ENCODE measurements at places on chromosomes 13 and 19. TPM values are rescaled to one million over a fixed set of nuclear protein-coding genes. Genes with fewer than 3 reads are reported as not detected.
A peak's percentile ranks its signal among the peaks of the same experiment; 100 is the strongest.

DNA sequence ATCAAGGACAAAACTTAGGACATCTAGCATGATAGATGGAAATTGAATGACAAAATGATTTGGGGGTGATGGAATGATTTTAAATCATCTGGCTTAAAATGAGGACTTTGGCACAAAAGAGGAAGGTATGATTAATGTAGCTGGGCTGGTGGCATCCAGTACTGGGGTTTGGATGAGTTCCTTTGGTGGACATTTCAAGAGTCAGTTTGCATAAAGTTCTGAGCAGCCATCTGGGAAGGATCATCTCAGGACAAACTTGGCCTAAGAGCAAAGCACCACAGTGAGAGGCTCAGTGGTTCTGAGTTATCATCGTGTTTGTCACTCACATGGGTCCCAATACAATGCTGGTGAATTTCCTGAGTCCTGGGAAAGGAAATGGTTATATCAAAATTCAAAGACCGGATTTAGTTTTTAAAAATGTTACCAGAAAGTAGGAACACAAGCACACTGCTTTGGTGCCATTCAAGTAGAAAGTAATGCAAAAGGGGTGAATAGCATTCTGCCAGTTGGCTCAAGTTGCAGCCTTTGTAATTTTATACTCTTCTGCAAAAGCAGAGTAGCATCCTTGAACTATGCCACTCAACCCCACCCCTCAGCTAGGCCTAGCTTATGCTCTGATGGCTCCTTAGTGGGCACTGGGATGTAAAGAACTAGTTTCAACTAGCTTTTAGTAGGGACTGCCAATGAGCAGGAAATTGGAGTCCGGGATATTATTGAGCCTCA is 219.0 kb downstream of the COG6 start:
- no peak overlapping the region for H3K27ac ChIP-seq
- no peaks in the 10 kb centered on the region for H3K4me1 ChIP-seq
- H3K27me3 ChIP-seq: no peaks in the 10 kb centered on the region
- no peaks in the 10 kb centered on the region for H3K36me3 ChIP-seq
- DNase-seq: no peak

- H3K4me1 ChIP-seq: peaks cover 92% of the 10 kb centered on the region
- H3K27ac ChIP-seq: peak overlapping the region; percentile 26
- H3K36me3 ChIP-seq: no peaks in the 10 kb centered on the region
- H3K4me3 ChIP-seq: no peak overlapping the region
- H3K27me3 ChIP-seq: no peaks in the 10 kb centered on the region
- peak; percentile 70 for DNase-seq
These were observed 40.8 kb upstream of the ISYNA1 start for GRCh38 chr19:18478545-18479311.

- peaks cover 32% of the 10 kb centered on the region for H3K36me3 ChIP-seq
- H3K27ac ChIP-seq: no peak overlapping the region
- no peak overlapping the region for H3K4me3 ChIP-seq
- peaks cover 46% of the 10 kb centered on the region for H3K4me1 ChIP-seq
- DNase-seq: no peak
These were observed 3.1 kb downstream of the RPS16 start for GRCh38 chr19:39432677-39433025.

DHDH gene
- total RNA-seq: 0.89 TPM

DNA sequence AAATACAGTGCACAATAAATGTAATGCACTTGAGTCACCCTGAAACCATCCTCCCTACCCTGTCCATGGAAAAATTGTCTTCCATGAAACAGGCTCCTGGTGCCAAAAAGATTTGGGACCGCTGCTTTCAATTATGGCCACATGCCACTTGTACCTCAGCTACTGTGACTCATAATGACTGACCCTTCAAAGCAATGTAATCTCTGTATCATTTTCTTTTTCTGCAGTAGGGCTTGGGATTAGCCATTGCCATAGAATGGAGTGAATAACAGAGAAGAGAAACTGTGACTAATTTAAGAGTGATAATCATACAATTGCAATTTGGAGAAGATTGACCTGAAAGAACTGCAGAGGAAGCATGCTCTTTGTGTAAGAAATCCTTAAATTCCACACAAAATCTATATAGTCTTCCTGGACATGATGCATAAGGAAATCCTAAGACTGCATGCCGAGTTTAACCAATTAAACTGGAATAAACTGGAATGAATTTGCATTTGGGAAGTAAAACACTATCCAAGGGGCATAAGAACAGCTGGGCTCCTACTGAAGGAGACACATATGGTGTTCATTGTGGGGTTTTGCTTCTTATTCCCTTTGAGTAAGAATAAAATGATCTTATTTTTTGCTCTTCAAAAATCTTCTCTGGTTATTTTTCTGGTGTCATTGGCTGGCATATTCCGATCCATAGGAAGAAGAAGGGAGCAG is 59.5 kb upstream of the SLC7A1 start:
- no peak for DNase-seq
- no peak overlapping the region for H3K27ac ChIP-seq
- H3K36me3 ChIP-seq: no peaks in the 10 kb centered on the region
- H3K4me1 ChIP-seq: no peaks in the 10 kb centered on the region

- H3K27me3 ChIP-seq: no peaks in the 10 kb centered on the region
- peaks cover 28% of the 10 kb centered on the region for H3K36me3 ChIP-seq
These were observed 9.7 kb upstream of the LENG8 start for GRCh38 chr19:54439174-54439851.

- H3K4me1 ChIP-seq: peaks cover 39% of the 10 kb centered on the region
- no peaks in the 10 kb centered on the region for H3K27me3 ChIP-seq
- H3K4me3 ChIP-seq: no peak overlapping the region
- no peak overlapping the region for H3K27ac ChIP-seq
- no peak for DNase-seq
- H3K36me3 ChIP-seq: no peaks in the 10 kb centered on the region
These were observed 4.6 kb downstream of the FARP1 start for GRCh38 chr13:98147521-98147920.

WDFY2 gene
- total RNA-seq: 1.4 TPM

GRCh38 chr19:14150041-14150769 is 13.8 kb upstream of the ASF1B start:
- H3K27me3 ChIP-seq: no peaks in the 10 kb centered on the region
- peaks cover 2% of the 10 kb centered on the region for H3K36me3 ChIP-seq
- peak overlapping the region; percentile 21 for H3K27ac ChIP-seq
- DNase-seq: peak; percentile 51
- H3K4me1 ChIP-seq: peaks cover 33% of the 10 kb centered on the region

DNA sequence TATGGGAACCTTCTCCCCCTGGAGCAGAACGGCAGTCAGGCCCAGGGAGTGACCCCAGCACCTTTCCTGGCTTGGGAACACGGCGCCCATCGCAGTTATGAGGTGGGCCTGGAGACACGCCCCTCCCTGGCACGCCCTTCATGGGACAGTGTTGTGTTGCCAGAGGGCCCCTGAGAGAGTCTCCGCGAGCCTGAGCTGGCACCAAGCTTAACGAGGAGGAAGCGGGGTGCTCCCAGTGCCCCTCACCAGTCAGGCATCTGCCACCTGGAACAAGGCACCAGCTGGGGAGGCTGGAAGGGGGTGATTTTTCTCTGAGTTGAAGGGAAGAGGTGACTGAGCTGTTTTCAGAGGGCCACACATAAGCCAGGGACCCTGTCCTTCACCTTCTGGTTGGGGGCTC is 180.6 kb downstream of the KDM4B start:
- no peaks in the 10 kb centered on the region for H3K27me3 ChIP-seq
- no peak for DNase-seq
- no peaks in the 10 kb centered on the region for H3K4me1 ChIP-seq

GRCh38 chr13:30745906-30746686 is 10.8 kb downstream of the ALOX5AP start:
- H3K27me3 ChIP-seq: no peaks in the 10 kb centered on the region
- no peak overlapping the region for H3K4me3 ChIP-seq
- H3K36me3 ChIP-seq: no peaks in the 10 kb centered on the region
- peak overlapping the region; percentile 45 for H3K27ac ChIP-seq
- H3K4me1 ChIP-seq: peaks cover 19% of the 10 kb centered on the region

DNA sequence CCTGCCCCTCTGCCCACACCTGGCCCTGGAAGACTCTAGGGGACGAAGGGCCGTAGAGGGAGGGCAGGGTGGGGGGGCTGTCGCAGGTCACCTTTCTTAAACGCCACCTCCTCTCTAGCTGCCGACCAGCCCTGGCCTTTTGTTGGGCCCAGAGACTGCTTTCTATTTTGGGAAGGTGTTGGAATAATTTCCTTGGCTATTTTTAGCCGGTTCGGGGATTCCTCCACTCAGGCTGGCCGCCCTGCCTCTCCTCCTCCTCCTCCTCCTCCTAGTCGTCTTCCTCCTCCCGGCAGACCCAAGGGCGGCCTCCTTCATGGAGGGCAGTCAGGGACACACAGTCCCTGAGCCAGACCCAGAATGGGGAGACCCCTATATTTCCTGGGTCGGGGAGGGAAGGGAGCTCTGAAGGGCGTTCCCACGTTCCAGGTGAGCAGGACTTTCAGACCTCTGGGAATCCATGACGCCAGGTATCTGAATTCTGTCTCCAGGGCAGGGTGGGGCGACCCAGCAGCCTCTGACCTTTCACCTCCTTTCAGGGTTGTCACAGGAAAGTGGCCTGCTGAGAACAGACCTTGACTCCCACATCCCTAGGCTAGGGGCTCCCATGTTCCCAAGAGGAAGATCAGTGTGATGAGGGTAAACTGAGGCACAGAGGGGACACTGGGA is 19.9 kb downstream of the GADD45B start:
- H3K27ac ChIP-seq: peak overlapping the region; percentile 90
- no peak for DNase-seq
- H3K4me3 ChIP-seq: peak overlapping the region; percentile 57

GRCh38 chr13:95038949-95039348 is 262.3 kb downstream of the ABCC4 start:
- no peaks in the 10 kb centered on the region for H3K4me1 ChIP-seq
- no peak overlapping the region for H3K4me3 ChIP-seq
- DNase-seq: no peak
- no peak overlapping the region for H3K27ac ChIP-seq
- peaks cover 5% of the 10 kb centered on the region for H3K36me3 ChIP-seq

DNA sequence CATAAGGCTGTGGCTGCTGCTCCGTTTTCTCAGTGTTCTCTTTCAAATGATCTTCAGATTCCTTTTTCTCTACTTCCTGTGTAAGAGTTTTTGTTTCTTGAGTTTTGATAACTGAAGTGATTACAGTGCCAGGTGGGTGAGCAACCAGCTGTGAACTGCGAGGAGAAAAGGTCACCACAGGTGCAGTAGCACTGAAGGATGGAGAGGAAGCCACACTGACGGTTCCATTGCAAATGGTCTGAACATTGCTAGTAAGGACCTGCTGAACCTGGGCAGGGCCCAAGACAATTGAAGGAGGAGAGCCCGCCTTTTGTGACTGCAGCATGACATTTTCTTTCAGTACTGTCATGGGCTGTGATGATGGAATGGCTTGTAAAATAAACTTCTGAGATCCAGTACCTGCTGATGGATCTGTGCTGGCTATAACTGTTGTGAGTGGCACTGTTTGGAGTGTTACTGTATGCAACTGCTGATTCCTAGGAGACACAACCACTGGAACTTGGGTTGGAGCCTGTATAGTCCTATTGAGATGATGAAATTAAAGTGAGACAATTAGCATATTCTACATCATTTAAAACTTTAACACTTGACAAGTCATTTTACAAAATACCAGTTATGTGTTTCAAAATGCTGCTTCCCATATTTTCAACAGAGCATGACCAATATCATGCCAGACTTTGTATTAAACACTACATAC is 85.5 kb downstream of the ELF1 start:
- H3K27ac ChIP-seq: no peak overlapping the region
- no peak overlapping the region for H3K4me3 ChIP-seq
- H3K27me3 ChIP-seq: no peaks in the 10 kb centered on the region
- H3K4me1 ChIP-seq: peaks cover 12% of the 10 kb centered on the region
- H3K36me3 ChIP-seq: peaks cover 89% of the 10 kb centered on the region

IGFLR1 gene
- total RNA-seq: 29.0 TPM

- no peak overlapping the region for H3K27ac ChIP-seq
- peaks cover 24% of the 10 kb centered on the region for H3K36me3 ChIP-seq
- no peak overlapping the region for H3K4me3 ChIP-seq
- no peaks in the 10 kb centered on the region for H3K27me3 ChIP-seq
These were observed 12.8 kb downstream of the CIB3 start for GRCh38 chr19:16160445-16160942.

GRCh38 chr19:43623889-43624670 is 4.7 kb upstream of the ZNF428 start:
- H3K36me3 ChIP-seq: no peaks in the 10 kb centered on the region
- no peak for DNase-seq
- H3K27ac ChIP-seq: no peak overlapping the region
- H3K4me1 ChIP-seq: peaks cover 6% of the 10 kb centered on the region
- no peaks in the 10 kb centered on the region for H3K27me3 ChIP-seq

DNA sequence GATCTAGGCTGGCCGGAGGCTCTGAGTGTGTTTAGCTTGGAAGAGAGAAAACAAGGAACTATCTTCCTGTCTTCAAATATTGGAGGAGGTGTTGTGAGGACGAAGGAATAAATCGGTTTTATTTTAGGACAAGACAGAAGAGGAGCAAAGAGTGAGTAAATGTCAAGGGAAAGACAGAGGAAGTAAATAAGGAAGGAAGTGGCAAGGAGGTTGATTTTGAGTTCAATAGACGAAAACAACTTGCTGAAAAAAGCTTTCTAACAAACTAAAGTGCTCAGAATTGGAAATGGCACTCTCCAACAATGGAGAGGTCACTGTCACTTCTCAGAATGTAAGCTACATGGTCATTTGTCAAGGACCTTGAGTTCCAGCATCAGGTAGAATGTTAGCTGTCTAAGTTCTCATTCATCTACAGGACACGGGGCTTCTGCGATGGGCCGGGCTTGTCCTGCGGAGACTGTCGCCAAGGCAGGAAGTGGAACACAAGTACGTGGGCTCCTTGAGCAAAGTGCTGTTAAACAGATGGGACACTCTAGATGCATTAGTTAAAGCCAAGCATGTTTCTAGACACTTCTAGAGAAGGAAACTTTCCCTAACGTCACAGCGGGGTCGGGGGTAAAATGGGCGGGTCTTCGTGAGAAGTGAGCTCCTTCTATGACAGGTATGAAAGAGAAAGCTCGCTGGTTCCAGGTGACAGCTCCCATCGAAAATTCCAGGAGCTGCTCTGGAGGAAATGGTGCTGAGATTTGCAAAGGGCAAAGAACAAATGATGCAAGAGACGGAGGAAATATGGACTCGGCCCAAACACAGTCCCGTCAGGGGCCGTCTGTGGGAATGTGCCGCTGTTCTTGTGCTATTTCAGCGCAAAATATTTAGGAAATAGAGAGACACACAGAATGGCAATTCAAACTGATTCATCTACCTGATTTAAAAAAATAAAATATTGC is 103.9 kb upstream of the UBL3 start:
- no peaks in the 10 kb centered on the region for H3K4me1 ChIP-seq
- H3K4me3 ChIP-seq: no peak overlapping the region
- no peaks in the 10 kb centered on the region for H3K36me3 ChIP-seq
- no peaks in the 10 kb centered on the region for H3K27me3 ChIP-seq
- no peak overlapping the region for H3K27ac ChIP-seq
- peak; percentile 39 for DNase-seq

ZNF497 gene
- 12.3 TPM for total RNA-seq

TNFRSF19 gene
- total RNA-seq: not detected

B3GNT3 gene
- total RNA-seq: 14.7 TPM

RYR1 gene
- 6.4 TPM for total RNA-seq

Data from stomach (tissue), 19 donors.